ENCODE measurements at places on chromosomes 16 and 17.

GRCh38 chr16:57486858-57487834 lies 853 bp upstream of the DOK4 start:
- DNase-seq, result no peak

GRCh38 chr16:71927787-71928186 lies 32.5 kb downstream of the IST1 start:
- no peak for DNase-seq

- no peak for DNase-seq
Measured at GRCh38 chr17:66805567-66805966, 29.4 kb upstream of the CACNG5 start.

GRCh38 chr16:35575432-35575821 lies 2116.0 kb downstream of the TP53TG3F start:
- DNase-seq, result no peak

DNA sequence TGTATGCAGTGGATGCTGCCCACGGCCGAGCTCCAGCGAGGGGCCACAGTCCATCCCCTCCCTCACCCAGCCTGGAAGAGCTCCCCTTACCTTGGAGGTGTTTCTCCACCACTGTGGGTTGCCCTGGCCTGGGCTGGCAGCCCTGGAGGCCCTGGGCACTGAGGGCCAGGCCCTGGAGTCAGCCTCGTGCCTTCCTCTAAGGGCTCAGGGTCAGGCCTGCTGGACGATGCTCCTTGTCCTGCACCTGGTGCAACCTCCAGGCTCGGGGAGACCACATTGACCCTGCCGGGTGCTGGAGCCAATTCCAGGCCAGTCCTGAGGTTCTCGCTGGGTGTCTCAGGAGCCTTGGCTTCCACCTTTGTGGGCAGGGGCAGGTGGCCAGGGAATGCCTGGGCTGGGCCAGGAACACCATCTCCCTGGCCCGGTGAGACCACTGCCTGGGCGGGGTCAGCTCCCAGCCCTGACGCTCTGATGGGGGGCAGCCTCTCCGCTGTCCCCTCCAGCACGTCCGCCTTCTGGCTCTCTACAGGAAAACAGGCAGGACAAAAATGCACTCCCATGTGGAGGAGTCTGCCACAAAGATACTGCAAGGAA lies 10.4 kb downstream of the MYLK3 start:
- DNase-seq, result no peak

GRCh38 chr16:11356573-11357331 lies 11.5 kb downstream of the RMI2 start:
- peak; percentile 56 for DNase-seq

DNA sequence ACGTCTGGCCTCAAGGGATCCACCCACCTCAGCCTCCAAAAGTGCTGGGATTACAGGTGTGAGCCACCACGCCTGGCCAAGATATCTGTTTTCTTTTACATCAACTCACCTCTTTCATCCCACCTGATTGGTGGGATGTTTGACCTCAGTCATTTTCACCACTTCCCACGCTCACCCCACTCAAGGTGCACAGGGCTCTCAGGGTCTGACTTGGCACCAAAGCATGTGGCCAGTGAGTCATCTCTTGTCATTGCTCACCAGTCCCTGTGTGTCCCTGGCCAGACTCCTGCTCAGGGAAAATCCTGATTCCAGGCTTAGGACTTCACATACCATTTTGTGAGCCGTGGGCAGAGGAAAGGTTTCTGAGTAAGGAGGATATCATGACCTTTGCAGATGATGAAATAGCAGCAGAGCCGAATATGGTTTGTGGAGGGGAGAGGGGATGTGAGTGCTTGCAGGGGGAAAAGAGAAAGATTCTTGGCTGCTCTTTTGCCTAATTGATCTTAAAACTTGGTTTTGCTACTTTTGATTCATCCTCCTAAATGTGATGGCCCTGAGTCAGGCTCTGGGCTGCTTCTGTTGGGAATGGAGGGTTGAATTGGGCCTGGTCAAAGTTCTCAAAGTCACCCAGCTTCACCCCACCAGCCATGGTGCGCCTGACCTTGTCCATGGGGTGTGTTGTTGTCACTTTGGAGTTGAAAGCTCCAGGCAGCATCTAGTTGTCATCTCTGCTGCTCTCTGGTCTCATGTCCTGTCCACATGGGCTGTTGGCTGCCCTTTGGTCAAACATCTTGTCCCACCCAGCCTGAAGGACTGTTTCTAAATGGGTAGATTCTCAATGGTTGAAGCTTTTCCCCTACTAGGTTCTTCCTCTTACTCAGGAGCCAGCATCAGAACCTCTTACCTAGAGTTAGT lies 6.0 kb upstream of the KCNH6 start:
- DNase-seq, result no peak

- no peak for DNase-seq
Measured at GRCh38 chr17:68711858-68712257, 110.7 kb upstream of the FAM20A start.

GRCh38 chr16:3654249-3654991 lies at the start of gene DNASE1:
DNASE1 (plus strand) TSS chr16:3654691; CDS start chr16:3655374, 683 bp downstream.
- peak; percentile 50 for DNase-seq

- no peak for DNase-seq
Measured at GRCh38 chr16:2155977-2156848, 631 bp downstream of the TRAF7 start.

DNA sequence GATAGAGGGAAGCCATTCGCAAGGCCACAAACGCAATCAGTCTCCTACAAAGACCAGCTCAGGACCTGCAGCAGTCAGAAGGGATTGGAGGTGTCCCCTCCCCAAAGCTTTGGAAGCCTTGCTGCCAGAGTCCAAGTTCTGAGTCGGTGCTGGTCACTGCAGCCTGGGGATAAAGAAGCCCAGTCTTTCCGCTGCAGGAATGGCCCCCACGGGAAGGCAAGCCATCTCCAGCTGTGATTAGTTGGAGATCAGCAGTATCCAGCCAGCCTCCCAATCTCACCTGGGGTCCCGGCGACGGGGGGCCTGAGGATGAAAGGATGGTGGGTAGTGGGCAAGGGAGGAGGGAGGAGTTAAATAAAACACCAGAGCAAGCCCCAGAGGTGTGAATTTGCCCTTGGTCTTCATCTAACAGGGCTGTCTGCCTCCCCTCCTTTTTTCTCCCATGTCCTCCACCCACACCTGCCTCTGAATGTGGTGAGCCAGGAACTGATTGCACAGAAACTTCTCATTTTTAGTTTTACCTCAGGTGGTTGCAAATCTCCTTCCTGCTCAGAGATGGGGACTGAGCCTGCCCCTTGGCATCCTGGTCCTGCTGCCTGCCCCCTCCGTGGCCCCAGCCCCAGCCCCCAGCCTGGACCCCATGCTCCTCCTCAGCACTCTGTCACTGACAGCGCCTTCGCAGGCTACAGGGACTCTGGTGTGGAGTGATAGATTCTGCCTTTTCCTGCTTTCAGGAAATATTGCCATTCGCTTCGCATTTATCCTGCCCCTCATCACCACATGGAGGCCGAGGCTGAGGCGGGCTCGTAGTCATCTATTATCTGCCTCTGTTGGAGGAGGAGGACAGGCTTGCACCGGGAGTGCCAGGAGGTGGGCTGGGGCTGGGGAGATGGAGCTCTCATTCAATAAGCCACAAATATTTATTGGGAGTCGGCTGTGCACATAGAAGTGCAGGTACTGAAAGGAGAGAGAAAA lies 262.9 kb upstream of the SDK2 start:
- no peak for DNase-seq

DNA sequence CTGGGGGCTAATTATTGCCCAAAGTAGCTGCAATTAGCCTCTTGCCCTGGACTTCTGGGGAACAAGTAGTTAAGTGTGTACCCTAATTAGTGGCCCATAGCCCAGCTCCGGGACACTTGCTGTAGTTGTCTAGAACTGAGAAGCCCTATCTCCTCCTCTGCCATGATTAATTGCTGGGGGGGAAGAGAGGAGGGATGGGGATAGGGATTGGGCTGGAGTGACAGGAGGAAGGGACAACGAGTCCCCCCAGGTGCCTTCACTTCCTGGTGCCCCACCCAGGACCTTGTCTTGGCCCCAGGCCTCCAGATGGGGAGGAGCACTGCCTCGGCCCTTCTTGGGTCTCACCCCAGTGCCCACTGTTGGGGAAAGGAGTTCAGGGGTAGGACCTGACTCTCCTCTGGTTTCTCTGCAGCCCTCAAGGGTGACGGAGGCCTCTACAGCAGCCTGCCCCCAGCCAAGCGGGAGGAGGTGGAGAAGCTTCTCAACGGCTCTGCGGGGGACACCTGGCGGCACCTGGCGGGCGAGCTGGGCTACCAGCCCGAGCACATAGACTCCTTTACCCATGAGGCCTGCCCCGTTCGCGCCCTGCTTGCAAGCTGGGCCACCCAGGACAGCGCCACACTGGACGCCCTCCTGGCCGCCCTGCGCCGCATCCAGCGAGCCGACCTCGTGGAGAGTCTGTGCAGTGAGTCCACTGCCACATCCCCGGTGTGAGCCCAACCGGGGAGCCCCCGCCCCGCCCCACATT lies 17.4 kb downstream of the NGFR start:
- DNase-seq, result no peak

DNA sequence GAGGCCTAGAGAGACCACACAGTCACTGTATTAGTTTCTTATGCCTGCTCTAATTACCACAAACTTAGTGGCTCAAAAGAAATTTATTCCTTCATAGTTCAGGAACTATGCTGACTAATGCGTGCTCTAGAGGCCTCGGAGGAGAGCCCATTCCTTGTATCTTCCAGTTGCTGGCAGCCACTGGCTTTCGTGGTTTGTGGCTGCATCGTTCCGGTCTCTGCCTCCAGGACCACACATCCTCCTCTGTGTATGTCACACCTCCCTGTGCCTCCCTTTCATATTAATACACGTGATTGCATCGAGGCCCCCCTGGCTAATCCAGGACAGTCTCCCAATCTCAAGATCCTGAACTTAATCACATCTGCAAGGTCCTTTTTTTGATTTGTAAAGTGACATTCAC lies 16.9 kb upstream of the MYLK3 start:
- no peak for DNase-seq

DNA sequence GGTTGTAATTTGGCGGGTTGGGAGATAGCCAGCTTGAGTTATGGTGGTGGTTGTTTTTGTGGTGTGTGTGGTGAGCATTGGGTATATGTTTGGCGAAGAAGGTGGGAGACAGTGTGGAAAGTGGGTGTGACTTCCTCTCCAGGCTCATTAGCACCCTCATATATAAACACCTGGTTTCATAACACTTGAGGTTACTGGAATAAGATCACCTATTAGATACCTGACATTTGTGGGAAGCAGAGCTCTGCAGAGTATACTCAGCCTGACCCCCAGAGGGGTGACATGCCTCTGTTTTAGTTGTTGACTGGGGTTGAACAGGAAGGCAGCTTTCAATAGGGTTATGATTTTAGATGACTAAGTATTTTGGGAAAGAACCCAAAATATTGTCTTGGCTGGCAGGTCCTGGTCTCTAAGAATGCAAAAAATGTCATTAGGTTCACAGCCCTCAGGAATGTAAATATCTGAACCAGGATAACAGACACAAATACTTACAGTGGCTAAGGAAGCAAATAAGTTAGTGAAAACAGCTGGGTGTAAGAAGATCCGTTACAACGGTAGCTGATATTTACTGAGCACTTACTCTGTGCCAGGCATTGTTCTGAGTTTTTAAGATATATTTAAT lies 18.3 kb upstream of the EFCAB13 start:
- no peak for DNase-seq
